ENCODE measurements at places on chromosomes 3 and 15. TPM values are rescaled to one million over a fixed set of nuclear protein-coding genes. Genes with fewer than 3 reads are reported as not detected.

The GOLGA8T gene
- 0.30 TPM for total RNA-seq

The FRMD5 gene
- 4.9 TPM for total RNA-seq

The UBA7 gene
- 24.8 TPM for total RNA-seq

The LXN gene
- total RNA-seq: 50.3 TPM

The CPLX3 gene
- total RNA-seq: not detected

The RMDN3 gene
- 27.0 TPM for total RNA-seq

The ERICH6 gene
- not detected for total RNA-seq

The PCBP4 gene
- total RNA-seq: 69.4 TPM

The TPRA1 gene
- 110 TPM for total RNA-seq

The GPR160 gene
- total RNA-seq: 28.6 TPM

The IL20RB gene
- 0.35 TPM for total RNA-seq

The LMAN1L gene
- not detected for total RNA-seq

The GHRL gene
- total RNA-seq: not detected

The CLDN1 gene
- 218 TPM for total RNA-seq

The SPTBN5 gene
- 0.35 TPM for total RNA-seq

DNA sequence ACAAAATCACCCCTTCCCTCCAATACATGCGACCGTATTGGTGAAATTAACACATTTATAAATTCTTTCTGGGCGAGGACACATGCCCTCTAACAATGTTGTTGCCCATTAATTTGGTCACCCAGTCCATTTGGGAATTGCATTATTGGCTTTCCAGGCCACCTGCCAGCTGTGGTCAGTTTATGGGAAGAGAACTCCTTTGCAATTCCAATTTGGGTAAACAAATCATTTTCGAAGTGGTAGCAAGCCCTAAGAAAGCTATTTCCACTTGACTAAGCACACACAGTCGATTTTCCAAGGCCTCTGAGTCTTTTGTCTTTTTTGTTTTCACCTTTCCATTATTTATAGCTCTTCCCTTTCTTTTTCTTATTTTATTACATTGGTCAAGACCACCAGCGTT is 362.3 kb upstream of the RGMA start:
- DNase-seq: peak; percentile 90

- DNase-seq: no peak
Observed at GRCh38 chr3:158925021-158925420, 123.2 kb downstream of the MFSD1 start.

GRCh38 chr15:59353994-59354416 is 18.7 kb downstream of the MYO1E start:
- DNase-seq: no peak

- DNase-seq: no peak
Observed at GRCh38 chr15:65365229-65365628, 12.6 kb downstream of the IGDCC3 start.

DNA sequence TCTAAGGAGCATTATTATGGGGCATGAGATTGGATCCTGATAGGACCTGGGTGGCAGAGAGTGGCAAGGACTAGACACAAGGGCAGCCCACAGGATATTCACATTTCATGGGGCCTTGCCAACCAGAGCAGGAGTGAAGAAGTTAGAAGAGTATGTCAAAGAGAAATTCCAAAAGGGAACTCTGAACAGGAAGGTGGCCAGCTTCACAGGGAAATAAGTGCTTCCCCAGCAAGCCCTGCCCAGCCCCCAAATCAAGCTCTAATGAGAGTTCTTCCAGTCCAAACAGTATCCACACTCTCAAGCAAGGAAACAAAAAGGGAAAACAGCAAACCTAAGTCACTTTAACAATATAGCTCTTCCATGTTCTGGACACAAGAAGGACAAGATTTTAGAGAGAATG is 130.2 kb upstream of the COL8A1 start:
- no peak for DNase-seq

DNA sequence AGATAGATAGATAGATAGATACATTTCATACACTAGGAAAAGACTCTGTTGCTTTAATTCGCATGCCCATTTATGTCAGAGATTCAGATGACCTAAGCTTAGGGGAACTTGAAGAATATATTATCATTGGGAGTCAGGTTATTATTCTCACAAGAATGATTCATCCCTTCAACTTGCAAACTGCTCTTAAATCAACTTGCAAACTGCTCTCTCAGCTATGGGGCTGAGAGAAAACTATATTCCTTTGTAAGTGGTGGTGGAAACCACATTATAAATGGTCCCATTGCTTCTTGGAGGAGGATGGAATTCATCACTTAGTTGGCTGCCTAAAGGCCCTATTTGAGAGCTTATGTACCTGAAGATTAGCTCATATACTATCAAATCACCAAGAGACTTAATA is 160.9 kb upstream of the STAC start:
- DNase-seq: peak; percentile 88

DNA sequence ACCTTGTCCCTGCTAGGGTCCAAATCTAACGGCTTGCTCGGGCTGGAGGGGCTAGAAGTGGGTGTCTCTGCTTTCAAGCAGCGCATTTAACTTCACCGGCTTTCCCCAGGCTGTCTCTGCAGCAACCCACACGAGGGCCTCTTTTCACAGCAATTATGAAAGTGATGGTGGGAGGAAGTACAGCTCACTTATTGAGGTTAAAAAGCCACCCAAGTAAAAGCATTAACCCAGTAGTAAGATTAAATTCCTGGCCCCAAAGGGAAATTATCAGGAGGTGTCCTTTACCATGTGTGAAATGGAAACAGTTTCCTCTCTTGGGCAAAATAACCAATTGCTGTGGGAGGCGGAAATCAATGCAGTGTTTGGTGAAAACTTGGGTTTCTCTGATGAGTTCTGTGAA is 41.1 kb downstream of the NGRN start:
- DNase-seq: no peak

DNA sequence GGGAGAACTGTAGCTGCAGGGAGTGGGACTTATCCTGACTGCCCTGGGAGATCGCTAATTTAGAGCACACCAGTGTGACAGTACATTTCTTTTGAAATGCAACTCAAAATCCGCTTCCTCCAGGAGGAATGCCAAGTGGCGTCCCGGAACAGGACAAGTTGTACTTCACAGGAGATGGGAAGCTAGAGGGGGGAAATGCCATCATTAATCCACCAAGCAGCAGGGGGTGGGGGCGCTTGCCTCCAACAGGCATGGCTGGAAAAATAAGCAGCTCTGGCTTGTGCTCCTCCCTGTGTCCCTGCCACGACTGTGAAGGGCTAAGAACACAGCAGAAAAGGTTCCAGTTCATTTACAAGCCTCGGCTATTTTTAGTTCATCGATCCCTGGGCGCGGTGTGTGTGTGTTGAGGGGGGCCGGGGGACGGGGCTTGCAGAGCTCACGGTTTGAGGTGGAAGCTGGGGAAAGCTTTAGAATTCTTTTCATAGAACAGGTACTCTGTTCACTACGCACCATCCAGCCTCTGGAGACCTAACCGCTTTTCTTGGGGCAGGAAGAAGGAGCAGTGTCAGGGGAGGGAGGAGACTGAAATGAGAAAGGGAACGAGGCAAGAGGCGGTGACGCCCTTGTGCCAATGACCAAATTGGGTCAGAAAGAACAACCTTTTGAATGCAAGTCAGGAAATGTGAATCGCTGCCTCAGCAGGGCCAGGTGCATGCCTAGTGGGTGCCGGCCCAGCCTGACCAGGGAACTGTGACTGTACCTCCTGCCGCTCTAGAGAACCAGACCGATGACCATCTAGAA is 51.8 kb upstream of the DGKG start:
- DNase-seq: peak; percentile 34

DNA sequence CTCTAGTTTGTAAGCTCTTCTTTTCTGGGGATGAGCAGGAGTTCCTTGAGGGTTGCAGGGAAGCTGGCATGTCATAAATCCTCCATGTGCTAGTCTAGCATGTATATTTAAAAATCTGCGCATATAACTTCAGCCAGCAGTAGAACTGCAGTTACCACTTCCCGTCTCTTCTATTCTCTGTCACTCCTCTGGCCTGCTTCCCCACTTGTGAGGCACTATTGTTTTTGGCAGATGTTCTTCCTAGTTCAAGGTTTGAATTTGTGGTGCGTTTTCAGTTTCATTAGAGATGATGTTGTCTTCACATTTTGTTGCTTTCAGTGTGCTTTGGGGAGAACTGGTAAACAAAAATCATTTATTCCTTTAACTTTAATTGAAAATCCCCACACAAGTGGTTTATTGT is 169.1 kb upstream of the ZPLD1 start:
- no peak for DNase-seq

GRCh38 chr15:72227720-72228119 is 3.3 kb downstream of the PKM start:
- no peak for DNase-seq

DNA sequence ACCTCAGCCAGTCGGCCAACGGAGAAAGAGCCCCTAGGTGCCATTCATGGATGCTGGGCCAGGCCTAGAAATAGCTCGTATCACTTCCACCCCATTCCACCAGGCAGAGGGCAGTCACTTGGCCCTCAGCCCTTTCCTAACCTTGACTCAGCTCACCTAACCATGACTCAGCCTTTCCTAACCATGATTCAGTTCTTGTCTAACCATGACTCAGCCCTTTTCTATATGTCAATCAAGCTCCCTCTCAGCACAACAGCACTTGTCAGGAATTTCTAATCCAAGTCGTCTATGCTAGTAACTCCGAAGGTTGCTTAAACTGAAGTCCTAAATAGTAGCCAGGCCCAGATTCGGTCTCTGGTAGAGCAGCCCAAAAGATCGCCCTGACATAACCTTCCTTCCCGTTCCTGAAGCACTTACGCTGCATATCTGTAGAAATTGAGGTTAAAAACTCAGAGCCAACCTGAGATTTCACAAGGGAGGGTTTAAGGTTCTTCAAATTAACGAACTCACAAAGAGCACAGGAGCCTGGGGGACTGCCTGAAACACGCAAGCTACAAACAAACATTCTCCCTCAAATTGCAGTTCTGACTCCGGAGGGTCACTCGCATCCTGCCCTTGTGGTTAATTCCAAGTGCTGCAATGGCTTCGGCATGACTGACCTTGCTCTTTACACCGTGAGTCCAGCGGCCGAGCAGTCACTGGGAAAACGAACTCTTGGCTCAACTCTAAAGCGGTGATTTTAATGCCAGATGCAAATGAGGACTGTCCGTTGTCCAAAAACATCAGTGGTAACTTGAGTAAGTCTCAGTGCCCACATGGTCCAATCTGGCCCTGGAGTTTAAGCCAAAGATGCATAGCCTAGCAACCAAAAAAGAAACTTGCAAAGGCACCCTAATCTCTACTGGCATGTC is 99.9 kb downstream of the ADAMTS17 start:
- peak; percentile 93 for DNase-seq

- peak; percentile 56 for DNase-seq
Observed at GRCh38 chr15:32844118-32844711, 126.4 kb downstream of the GREM1 start.

DNA sequence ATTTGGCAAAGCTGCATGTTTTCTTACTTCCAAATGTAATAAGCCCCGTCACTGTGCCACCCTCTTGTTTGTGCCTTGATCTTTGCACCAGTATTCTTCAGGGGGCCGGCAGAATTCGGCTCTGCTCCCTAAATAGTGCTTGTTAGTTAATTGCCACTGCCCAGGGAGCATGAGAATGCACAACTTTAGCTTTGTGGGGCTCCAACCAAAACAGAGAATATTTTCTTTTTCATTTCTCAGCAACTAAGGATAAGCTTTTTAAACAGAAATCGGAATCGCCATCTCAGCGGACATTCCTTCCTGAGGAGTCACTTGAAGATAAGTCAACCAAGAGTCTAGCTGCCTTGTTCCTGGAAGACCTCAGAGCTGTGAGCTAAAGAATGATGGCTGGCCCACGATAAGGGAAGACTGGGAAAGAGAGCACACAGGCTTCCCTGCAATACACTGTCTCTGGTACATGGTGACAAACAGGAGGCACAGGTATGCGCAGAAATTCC is 106.0 kb downstream of the LRIG1 start:
- no peak for DNase-seq

DNA sequence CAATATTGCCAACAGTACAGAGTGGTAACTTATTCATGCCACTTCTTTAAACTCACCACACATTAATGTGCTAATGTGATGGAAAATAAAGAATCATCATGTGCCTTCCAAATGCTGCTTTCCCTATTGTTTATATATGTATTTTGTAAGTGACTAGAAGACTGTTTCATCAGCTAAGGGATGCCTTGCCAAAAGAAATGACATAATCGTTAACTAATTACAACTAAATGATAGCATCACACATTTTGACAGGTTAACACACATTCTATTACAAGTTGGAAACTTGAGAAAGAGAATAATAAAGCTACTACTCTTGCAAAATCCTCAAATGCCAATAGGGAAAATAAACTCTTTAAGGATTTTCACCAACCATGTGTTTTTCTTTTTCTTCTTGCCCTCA is 329.9 kb upstream of the AGTR1 start:
- no peak for DNase-seq

DNA sequence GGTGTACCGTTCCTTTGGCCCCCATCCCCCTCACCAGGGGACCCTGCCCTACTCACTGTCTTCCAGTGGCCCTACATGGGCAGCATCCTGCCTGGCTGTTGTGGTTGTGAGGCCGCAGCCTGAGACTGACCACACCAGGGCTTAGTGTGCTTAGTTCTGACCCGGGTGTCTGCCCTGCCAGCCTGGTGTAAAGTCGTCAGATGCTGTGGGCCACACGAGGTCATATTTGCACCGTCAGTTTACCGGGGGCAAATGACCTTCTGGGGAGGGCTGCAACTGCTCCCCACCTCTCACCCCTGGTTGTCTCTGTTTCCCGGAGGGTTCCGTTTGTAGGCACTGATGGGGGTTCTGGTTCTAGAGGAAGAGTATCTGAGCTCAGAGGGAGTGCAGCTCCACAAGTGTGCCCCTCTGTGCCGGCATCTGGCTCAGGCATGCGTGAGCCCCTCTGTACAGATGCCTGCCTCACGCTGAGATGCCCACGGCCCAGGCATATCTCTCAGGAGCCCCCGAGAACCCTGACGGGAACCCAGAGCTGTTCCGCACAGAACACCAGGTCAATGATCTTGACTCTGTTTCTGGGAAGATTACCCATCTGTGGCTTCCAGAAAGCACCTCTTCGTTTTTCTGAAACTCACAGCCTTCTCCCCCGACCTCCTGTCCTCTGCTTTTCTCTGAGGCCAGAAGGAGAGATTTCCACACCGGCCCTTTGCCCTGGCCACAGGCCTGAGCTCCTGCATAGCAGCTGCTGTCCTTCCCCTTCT is 19.2 kb downstream of the KLF13 start:
- DNase-seq: no peak

DNA sequence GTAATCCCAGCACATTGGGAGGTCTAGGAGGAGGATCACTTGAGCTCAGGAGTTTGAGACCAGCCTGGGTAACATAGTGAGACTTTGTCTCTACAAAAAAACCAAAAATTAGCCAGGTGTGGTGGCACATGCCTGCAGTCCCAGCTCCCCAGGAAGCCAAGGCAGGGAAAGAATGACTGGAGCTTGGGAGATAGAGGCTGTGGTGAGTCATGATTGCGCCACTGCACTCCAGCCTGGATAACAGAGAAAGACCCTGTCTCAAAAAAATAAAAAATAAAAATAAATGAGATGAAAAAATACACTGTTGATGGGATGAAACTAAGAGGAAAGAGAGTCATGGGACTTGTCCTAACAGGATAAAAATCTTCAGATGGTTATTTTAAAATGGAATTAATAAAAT is 137.6 kb downstream of the IMPG2 start:
- DNase-seq: peak; percentile 71

- no peak for DNase-seq
Observed at GRCh38 chr3:140134231-140134965, 199.4 kb downstream of the CLSTN2 start.
